ENCODE measurements at places on chromosomes 1 and 21.

- DNase-seq, result no peak
Observed at GRCh38 chr1:101547357-101547756, 310.5 kb downstream of the S1PR1 start.

DNA sequence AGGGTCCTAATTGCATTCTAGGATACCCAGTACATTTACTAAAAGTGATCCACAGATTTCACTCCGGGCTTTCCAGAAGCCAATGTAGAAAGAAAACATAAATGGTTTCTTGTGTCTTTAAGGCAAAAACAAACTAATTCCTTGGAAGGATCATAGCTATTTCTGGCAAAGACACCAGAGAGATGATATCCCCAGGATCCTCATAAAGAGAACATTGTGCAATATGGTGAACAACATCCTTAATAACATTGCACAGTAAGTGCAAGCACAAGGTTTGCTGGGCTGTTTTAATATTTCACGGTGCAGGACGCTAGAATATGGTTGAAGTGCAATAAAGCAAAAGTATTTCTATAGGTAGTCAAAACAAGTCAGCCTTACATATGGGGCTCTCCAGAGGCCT is 83.0 kb downstream of the NTPCR start:
- no peak for DNase-seq

GRCh38 chr1:18632218-18632588 is 1.6 kb downstream of the PAX7 start:
- DNase-seq, result no peak

- no peak for DNase-seq
Observed at GRCh38 chr1:36096500-36097432, 8.1 kb downstream of the ADPRS start.

DNA sequence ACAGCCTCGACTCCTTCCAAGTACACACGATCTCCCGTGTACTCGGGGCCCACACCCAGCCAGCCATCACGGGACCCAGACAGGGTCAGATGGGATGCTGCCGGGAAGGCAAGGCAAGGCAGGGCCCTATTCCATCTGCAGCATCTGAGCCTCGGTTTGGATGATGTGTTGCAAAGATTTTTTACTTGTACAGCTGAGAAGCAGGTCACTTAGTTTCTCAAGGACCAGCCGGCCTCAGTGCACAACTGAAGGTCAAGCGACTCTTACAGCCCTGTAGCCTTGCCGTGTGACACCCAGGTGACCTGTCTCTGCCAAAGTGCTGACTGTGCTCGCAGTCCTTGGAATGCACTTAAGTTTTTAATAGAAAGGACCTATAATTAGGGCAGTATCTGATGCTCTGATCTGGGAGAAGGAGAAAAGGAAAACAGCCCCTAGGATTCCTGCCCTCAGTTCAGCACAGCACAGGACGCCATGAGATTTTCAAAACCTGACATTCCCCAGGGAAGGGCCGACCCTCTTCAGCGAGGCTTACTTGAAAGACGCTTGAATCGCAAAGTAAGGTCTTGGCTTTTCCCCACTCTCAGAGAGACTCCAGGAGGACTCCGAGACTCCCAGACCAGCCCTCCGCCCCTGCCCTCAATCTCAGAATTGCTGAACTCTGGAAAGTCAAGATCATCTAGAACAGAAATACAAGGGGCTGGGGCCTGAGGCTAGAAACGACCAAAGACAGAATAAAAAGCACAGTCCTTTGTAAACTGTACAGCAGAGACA is 1.3 kb downstream of the GPR157 start:
- no peak for DNase-seq

DNA sequence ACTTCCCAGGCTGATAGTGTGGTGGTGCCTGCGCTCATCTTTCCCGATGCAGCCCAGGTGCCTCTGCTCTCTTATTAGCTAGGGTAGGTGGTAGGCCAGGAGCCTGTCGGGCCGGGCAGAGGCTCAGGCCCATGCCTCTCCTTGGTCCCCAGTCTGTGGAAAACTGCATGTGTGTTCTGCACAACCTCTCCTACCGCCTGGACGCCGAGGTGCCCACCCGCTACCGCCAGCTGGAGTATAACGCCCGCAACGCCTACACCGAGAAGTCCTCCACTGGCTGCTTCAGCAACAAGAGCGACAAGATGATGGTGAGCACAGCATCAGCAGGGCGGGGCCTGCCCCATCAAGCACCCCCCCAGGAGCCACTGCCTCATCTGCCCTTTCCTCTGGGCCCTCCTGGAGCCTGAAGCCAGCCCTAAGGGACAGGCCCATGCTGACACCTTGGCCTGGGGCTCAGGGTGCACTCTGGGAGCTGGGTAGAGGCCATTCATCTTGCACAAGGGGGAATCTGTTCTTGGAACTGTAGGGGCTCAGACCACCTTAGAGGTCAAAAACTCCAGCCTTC is 38.6 kb downstream of the PKP1 start:
- no peak for DNase-seq

DNA sequence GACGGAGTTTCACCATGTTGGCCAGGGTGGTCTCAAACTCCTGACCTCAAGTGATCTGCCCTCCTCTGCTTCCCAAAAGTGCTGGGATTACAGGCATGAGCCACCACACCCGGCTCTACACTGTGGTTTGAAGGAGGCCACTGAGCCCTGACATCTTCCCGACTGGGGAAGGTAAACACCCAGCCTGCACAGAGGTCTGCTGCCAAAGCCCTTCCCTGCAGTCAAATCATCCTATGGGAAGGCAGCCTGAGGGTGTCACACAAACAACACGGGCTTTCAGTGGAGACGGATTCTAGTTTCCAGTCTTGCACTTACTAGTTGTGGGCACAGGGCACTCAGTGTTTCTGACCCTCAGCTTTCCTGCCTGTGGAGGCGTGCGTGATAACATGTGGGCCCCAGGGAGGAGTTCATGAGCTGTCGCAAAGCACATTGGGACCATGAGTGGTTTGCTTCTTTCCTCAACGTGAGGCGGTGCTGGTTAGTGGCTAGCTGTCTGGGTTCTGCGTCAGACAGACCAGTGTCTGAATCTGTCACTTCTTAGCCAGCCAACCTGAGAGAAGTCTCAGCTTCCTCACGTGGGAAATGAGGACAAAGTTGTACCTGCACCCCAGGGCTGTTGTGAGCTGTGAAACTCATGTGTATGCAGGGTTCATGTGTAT is 21.5 kb upstream of the OPRD1 start:
- DNase-seq, result no peak

GRCh38 chr1:14443164-14443787 is 155.2 kb upstream of the KAZN start:
- no peak for DNase-seq

DNA sequence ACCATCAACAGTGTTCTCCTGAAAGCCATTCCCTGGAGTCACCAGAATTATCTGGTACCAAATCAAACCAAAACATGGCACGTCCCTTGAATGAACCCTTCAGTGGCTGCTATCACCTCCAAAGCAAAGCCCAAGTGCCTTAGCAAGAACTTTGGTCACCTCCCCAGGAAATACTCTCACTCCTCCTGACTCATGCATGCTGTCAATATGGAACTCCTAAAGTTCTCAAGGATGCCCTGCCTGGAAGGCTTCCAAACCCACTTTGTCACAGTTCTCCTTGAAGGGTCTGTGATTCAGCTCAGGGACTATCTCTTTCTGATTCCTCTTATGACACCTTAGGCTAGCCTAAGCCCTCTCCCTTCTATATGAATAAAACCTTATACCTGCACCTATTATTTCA is 146.1 kb upstream of the RUNX1 start:
- no peak for DNase-seq

DNA sequence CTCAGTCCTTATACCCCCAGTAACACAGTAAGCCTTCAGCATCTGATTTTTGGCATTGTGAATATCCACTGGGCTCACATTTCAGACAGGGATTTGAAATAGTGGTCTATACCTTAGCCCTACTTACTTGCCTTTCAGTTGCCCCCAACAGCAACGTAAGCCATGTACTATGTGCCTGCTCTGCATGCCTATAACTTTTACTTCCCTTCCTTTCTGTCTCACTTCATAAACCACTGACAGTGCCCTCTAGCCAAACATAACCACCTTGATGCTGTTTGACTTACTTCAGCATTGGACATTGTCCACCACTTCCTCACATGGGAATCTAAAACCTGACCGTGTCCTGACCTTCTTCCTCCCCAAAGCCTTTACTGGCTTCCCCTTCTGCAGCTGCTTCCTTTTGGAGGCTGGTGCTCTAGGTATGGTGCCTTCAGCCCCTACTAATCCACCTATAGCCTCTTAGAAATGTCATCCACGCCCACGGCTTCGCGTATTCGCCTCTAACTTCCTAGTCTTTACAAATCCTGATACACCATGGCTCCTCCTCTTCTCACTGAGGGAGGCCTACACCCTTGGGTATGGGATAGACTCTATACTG is 3.6 kb upstream of the ZNF672 start:
- DNase-seq, result no peak

- no peak for DNase-seq
Observed at GRCh38 chr1:66778969-66779368, 22.1 kb downstream of the INSL5 start.

DNA sequence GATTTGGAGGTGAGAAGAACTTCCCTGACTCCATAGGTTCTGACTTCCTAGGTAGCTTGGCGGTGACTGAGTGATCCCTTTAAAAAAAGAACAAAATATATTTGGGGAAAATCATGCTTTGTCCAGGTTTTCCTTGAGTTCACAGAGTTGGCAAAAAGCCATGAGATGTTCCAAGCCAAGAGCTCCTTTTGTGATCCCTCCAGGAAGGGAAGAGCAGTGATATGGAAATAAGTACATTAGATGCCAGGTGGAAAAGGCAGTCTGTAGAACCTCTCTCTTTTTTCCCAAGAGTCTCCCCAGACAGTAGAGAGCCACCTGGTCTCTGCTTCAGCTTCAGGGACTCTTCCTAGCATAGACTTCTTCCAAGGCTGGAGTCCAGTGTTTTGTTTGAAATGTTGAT is 10.2 kb downstream of the TLCD4 start:
- DNase-seq, result no peak

GRCh38 chr1:236982380-236982779 is 21.9 kb downstream of the MT1HL1 start:
- no peak for DNase-seq

DNA sequence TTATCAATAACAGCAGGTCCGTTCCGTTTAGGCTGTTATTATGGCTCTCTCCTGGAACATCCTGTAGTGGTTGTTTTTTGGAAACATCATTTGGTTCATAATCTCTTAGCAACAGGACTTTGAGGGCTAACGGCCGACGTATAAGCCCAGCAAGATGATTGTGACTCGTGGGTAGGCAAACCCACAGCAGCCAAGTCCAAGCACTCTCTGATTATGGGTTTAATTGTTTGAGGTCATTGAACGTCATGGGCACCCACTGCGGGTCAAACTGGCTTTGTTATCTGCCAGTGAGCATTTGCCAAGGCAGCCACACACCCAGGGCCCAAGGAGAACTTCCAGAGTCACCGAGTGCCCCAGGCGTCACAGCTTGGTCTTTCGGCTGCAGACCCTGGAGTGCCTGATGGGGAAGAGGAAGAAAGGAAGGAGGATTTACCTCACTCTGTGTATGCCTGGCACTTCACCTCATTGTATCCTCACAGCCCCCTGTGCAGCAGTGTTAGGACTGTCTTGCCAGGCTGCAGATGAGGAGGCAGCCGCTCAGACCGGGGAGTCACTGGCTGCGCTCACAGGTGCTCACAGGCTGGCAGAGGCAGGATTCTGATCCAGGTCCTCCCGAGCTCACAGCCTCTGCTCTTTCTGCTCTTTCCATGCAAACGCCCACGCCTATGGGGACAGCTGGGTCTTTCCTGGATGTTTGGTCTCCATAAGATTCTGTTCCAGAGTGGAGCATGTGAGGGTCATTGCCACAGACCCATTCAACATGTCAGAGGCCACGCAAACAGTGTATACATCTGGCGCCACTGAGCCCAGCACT is 30.8 kb upstream of the EPS8L3 start:
- no peak for DNase-seq

DNA sequence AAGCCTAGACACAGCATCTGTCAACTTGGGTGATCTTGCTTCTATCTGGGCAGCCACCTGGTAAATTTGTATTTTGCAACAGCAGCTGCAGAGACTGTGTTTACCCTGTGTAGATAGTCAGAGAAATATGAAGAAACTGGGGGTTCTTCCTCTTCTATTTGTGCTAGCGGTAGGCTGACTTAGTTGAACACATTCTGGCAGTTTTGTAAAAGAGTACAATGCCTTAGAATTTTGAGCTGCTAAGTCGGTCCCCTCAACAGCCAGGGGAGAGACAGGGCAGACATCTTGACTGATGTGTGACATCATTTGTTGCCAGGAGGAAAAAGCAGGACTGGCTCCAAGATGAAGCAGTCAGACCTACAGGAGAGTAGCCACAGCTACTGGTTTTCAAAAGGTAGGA is 53.7 kb downstream of the KCNJ6 start:
- DNase-seq, result no peak

DNA sequence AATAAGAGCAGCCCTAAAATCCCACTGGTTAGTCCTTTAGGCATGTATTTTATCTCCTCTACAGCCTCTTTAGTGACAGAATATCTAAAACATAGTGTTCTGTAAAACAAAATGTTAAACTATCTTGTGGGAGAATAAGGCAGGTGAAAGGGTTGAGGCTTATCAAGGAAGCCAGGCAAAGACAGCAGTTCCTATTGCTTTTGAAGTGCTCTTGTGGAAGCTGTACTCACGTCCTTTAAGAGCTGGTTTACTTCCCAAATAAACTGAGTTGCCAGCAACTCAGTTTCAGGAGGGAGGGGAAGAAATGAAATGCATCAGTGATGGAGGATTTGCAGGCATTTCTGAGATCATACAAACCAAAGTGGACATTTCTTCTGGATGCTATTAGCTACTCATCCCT is 529.6 kb upstream of the ZRANB2 start:
- DNase-seq, result no peak

All from NCI-H1048 (cell line).